ENCODE measurements at places on chromosomes 6 and 20. TPM values are rescaled to one million over a fixed set of nuclear protein-coding genes. Genes with fewer than 3 reads are reported as not detected.

DNA sequence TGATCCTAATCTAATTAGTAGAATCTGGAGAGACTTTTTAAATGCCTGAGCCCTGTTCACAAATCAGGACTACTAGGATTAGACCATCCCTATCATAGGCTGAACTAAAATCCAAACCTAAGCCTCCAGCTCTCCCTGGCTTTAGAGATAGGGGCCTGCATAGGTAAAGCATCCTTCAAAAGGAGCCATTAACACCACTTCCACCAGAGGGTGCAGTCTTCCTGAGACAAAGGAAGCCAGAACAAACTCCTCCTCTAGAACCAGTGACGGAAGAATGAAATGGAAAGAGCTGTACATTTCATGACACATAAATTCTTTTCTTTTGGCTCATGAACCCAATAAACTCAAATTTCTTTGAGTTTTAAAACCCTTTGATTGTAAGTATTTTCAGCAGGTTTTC, 291.2 kb upstream of the ADGRB3 start:
- peak; percentile 10 for DNase-seq

- no peak for DNase-seq
Measured at GRCh38 chr20:34043025-34043424, 49.3 kb downstream of the RALY start.

The C6orf132 gene
- polyA plus RNA-seq = 5.2 TPM

The PSORS1C2 gene
- polyA plus RNA-seq = not detected

The DDAH2 gene
- 234 TPM for polyA plus RNA-seq

The DPM1 gene
- polyA plus RNA-seq = 57.0 TPM

The ZNF165 gene
- 4.1 TPM for polyA plus RNA-seq

The RIPOR2 gene
- polyA plus RNA-seq = 8.0 TPM

Data from renal pelvis (tissue), 12 donors.